Activated naive CD8-positive, alpha-beta T cell treated with anti-CD3 and anti-CD28 coated beads, Interleukin-2, amount 50 U/mL, for 24 hours (primary cell): ENCODE measurements at places on chromosomes 7 and 10.

DNA sequence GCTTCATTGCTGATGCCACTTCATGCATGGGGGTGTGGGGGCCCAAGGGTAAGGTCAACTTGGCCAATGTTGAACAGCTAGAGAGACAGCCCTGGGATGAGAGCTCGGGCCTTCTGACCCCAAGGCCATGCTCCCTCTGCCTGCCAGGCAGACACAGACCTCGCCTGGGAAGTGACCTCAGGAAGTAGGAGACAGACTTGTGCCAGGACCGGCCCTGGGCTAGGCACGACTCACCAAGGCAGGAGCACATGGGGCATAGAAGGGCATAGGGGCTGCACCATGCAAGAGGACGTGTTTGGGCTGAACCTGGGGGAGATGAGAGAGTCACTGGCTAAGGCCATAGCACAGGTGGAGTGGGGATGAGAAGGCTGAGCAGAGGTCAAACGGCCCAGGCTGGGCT is 27.1 kb downstream of the ZCCHC24 start:
- no peak for DNase-seq

DNA sequence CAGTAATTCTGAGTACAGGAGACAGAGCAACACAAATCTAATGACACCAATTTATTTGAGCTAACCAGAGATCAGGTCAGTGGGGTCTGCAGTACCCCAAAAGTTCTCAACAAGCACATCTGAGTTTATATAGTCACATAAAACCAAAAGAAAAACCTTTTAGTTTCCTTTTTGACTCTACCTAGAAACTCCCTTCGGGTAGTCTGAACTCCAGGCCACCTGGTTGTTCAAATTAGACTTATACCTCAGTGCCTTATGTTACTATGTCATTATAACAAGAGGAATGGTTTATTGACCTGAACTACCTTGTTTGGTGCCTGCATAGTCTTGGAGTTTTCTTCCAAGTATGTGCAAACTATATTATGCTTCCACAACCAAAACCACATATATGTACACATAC is 14.6 kb downstream of the ZCWPW1 start:
- DNase-seq, result no peak

- no peak for DNase-seq
Observed at GRCh38 chr7:120404042-120404441, 131.1 kb downstream of the KCND2 start.

- peak; percentile 47 for DNase-seq
Observed at GRCh38 chr10:28991333-28992270, 297.3 kb upstream of the LYZL1 start.

DNA sequence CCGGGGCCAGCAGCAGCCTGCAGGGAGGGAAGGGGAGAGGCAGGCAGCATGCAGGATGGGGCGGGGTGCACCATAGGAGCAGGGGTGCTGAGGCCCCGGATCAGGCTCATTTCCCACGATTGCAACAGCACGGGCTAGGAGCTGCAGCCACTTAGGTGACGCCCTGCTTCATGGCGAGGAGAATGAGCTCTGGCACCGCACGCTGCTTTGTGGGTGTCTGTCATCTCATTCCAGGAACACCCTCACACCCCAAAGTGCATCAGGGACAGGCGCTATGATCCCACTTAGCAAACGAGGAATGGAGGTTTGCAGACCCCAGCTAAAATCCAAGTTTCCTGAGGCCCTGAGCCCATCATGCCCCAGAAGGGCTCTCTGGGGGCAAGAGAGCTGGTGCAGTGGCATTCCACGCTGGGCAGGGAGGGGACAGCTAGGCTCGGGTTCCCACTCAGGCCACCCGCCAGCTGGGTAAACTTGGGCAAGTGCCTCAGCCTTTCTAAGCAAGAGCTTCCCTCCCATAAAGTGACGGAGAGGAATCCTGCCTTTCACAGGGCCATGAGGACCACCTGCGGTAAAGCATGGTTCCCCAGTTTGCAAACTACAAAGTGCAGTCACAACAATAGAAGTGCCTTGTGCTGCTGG is 9.3 kb downstream of the KCNH2 start:
- DNase-seq, result no peak

DNA sequence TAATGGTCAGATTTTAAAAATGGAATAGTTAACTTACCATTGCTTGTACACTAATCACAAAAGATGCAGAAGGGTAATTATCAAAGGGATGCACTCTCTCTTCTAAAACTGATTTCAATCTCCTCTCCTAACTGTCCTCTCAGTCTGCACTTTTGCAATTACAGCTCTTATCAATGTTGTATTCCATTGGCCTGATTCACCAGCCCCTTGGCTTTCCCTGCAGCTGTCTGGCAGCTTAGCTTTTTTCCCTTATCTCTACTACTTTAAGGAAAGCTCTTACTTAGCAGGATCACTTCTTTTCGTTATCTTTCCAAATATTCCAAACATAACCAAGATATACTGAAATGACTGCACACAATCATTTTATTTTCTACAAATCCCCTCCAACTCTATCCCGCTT is 448.8 kb downstream of the GRM8 start:
- no peak for DNase-seq
